Type B pancreatic cell (in vitro differentiated cells): ENCODE measurements at places on chromosomes 13 and 19.

DNA sequence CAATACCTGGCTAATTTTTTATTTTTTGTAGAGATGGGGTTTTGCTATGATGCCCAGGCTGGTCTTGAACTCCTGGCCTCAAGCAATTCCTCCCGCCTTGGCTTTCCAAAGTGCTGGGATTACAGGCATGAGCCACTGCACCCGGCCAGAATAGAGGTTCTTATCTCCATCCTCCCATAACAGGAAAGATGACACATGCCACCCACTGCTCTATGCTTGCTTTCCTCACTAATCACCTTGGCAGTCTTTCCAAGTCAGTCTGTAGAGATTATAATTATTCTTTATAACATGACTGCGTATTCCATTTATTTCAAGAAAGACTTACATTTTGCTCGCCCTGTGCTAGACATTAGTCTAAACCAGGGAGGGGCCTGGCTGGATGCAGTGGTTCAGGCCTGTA, 6.7 kb downstream of the VAV1 start:
- DNase-seq = no peak

DNA sequence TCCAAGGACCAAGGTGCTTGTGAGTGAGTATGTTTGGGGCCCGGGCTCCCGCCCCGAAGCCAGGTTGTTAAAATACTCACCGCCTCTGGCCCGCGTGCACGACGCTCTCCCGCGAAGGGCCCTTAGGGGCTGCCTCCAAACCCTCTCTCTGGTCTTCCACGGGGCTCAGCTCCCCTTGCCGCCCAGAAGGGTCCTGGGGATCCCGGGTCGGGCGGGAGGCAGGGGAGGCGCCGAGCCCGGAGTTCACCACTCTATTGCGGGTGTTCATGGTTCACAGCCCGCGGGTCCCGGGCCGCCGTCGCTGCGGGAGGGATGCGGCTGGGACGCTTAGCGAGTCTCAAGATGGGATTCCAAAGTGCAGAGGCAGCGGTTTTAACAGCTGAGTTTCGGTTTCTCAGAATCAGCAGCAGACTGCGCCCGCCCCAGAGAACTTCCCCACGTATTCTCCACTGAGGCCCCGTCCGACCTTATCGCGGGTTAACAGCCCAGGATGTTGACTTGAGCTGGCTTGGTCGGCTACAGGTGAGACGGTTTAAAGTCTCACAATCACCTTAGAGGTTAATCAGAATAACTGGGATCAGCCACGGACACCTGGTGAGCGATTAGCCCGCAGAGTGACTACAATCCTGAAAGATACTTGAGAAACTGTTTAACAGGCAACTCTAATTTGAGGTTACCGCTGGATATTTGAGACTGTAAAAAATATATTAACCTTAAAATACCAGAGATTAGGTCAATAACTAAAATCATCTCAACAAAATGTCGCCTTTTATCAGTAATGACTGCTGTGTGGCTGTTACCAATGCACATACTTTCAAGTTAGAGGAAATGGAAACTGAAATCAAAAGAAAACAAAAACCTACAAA, at the start of gene EPSTI1:
EPSTI1 (minus strand) TSS at position 344 of the 866 bp plus-strand sequence; CDS start at position 268, 76 bp downstream.
- no peak for DNase-seq

DNA sequence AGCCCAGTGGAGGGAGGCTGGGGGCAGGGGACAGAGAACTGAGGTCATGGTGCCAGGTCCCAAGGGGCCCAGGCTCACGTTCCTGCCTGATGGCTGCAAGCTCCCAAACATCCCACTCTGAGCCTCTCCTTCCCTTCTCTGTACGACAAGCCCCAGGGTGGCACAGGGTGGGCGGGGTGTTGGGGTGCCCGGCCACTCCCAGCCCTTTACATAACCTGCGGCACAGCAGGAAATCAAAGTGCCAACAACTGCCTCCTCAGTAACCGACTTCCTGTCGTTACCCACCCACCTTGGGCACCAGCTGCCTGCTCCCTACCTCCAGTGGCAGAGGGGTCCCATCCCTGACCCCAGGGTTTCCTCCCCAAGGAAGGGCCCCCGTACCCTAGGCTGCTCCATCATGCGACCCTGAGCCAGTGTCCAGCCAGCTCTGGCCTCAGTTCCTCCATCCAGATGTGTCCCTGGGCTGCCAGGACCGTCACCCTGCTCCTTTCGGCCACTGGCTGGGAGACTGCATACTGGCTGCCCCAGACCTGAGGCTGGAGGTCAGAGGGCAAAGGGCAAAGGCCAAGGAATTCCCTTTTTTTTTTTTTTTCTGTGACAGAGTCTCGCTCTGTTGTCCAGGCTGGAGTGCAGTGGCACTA, 27.7 kb upstream of the NFIC start:
- no peak for DNase-seq

DNA sequence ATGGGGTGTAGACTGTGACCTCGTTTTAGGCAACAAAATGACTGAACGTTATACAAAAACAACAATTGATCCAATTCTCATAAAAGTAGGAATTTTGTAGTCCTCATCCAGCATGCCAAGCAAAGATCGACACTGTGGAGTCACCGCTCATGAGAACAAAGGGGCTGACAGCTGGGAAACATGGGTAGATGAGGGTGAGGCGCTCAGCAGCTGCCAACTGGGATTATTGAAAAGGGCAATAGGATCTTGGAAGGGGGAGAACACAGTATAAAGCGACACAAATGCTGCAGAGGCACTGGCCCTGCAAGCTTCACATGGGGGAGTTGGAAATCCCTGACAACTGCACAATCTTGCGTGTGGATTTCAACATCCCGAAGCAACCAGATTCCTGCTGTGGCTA, 5.4 kb upstream of the ZNF765 start:
- DNase-seq = no peak

DNA sequence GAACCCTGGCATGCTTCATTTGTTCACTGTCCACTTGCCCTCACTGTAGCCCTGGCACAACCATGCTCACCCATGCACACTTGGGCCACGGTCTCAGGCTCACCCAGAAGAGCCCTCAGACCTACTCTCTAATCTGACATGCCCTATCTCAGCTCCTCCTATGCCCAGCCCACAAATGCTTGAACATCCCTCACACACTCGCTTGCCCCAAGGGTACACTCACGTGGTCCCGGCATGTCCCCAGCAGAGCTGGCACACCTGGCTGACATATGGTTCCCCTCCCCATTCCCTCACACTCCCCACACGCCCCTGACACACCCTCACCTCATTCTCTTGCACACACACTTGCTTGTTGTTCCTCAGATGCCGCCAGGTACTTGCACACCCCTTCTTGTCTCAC, 55.7 kb downstream of the MAP4K1 start:
- DNase-seq = no peak

DNA sequence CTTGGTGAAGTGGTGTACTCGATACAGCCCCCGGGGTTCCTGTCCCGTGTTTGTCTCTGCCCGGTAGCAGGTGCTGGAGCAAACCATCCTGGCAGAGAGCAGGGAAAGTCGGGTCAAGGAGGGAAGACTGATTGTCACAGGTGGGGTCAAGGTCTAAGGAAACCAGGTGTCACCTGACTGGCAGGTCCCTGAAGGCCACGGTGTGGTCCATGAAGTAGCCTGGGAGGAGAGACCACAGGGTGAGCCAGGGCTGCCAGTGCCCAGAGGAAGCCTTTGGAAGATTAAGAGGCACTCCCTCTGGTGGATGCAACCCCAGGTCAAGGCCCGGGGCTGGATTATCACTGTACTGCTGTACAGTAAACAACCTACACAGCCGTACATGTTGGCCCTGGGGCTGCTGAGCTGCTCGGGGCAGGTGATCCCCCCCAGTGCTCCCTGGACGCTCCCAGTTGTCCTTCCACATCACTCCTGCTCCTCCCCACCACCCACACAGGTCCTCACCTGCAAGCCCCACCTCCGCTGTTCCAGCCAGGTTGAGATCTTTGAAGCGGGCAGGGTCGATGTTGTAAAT, 6.0 kb upstream of the CCER2 start:
- DNase-seq = no peak

GRCh38 chr13:91740756-91741155, 342.3 kb downstream of the GPC5 start:
- no peak for DNase-seq

DNA sequence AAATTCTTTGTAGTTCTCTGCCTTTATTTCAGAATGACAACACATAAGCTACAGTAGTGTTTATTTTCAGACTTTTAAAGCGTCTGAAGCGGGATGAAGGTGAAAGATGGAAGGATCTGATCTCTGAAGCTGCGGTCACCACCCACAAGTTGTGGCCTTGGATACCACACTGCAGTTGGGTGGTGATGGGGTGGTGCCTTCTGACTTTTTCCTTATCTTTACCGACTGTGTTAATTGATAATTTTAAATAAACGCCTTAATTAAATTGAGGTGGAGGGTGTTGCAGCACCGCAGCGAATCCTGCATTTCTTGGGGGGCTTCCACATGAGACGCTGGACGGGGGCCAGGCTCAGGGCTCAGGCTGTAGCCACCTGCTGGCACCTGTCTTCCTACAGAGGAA, 1.3 kb downstream of the TFDP1 start:
- DNase-seq = no peak
